Colonic mucosa (tissue), 4 donors: ENCODE measurements at places on chromosomes 16 and 17. TPM values are rescaled to one million over a fixed set of nuclear protein-coding genes. Genes with fewer than 3 reads are reported as not detected.

HOXB6 gene
- total RNA-seq: 71.0 TPM

CA10 gene
- total RNA-seq: 0.27 TPM

LGALS9 gene
- total RNA-seq: 444 TPM

DNA sequence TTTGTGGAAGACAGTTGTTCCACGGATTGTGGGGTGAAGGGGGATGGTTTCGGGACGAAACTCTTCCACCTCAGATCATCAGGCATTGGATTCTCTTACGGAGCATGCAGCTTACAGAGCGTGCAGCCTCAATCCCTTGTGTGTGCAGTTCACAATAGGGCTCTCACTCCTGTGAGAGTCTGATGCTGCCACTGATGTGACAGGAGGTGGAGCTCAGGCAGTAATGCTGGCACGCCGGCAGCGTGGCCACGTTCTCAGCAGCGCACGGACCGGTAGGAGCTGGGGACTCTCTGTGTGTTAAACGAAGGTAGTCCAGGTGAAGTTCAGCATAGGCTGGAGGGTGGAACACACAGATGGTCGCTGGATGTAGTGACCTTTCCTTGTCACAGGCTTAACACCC, 37.8 kb downstream of the SEC14L1 start:
- no peaks in the 10 kb centered on the region for H3K4me1 ChIP-seq
- no peak overlapping the region for H3K4me3 ChIP-seq
- no peaks in the 10 kb centered on the region for H3K27me3 ChIP-seq

DNA sequence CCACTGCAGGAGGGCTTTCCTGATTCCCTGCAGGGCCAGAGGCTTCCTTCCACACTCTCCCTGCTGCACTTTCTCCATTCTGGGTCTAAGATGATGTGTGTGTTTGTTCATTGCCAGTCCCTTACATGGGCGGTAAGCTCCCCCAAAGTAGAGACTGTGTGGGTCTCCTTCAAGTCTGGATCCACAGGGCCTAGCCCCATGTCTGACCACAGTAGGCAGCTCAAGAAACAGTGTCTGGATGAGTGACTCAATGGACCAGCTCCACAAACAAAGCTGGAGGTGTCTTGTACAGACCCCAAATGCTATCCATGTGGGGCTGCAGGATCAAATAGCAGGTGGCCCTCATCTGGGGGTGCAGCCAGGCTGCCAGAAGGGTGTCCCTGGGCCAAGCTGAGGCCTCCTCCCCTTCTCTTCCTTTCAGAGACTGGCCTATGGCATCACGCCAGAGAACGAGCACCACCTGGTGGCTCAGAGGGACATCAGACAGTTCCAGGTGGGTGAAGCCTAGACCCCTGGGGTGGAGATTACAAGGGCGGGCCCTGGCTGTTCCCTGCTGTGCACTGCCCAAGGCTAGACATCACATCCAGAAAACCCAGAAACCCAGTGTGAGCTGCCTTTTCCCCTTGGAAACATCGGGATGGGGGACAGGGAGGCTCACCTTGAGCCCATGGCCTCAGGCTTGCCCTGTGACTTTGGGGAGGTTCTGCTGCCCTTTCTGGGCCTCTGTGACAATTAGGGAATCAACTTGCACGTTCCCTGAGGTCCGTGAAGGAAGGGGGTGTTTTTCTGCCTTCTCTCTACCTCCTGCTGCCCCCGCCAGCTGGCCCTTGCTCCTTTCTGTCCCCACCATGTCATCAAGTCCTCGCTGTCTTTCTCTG, 45.9 kb downstream of the SLC6A2 start:
- H3K4me1 ChIP-seq: no peaks in the 10 kb centered on the region
- no peak overlapping the region for H3K4me3 ChIP-seq
- DNase-seq: peak; percentile 52
- no peak overlapping the region for H3K27ac ChIP-seq
- no peaks in the 10 kb centered on the region for H3K36me3 ChIP-seq

GRCh38 chr17:49459401-49459984, 35.6 kb upstream of the NGFR start:
- DNase-seq: no peak
- H3K4me1 ChIP-seq: no peaks in the 10 kb centered on the region
- no peaks in the 10 kb centered on the region for H3K36me3 ChIP-seq
- peaks cover 3% of the 10 kb centered on the region for H3K27me3 ChIP-seq

GRCh38 chr17:79090443-79091225, 16.0 kb downstream of the ENGASE start:
- no peak overlapping the region for H3K4me3 ChIP-seq
- no peak overlapping the region for H3K27ac ChIP-seq
- no peaks in the 10 kb centered on the region for H3K4me1 ChIP-seq
- H3K36me3 ChIP-seq: no peaks in the 10 kb centered on the region
- no peak for DNase-seq
- H3K27me3 ChIP-seq: no peaks in the 10 kb centered on the region

GRCh38 chr17:77498791-77499698, 358.3 kb downstream of the SEC14L1 start:
- no peaks in the 10 kb centered on the region for H3K36me3 ChIP-seq
- H3K27ac ChIP-seq: no peak overlapping the region
- H3K4me3 ChIP-seq: no peak overlapping the region
- DNase-seq: no peak
- no peaks in the 10 kb centered on the region for H3K4me1 ChIP-seq
- H3K27me3 ChIP-seq: no peaks in the 10 kb centered on the region
